ENCODE measurements at places on chromosomes 2 and 18. TPM values are rescaled to one million over a fixed set of nuclear protein-coding genes. Genes with fewer than 3 reads are reported as not detected.

DNA sequence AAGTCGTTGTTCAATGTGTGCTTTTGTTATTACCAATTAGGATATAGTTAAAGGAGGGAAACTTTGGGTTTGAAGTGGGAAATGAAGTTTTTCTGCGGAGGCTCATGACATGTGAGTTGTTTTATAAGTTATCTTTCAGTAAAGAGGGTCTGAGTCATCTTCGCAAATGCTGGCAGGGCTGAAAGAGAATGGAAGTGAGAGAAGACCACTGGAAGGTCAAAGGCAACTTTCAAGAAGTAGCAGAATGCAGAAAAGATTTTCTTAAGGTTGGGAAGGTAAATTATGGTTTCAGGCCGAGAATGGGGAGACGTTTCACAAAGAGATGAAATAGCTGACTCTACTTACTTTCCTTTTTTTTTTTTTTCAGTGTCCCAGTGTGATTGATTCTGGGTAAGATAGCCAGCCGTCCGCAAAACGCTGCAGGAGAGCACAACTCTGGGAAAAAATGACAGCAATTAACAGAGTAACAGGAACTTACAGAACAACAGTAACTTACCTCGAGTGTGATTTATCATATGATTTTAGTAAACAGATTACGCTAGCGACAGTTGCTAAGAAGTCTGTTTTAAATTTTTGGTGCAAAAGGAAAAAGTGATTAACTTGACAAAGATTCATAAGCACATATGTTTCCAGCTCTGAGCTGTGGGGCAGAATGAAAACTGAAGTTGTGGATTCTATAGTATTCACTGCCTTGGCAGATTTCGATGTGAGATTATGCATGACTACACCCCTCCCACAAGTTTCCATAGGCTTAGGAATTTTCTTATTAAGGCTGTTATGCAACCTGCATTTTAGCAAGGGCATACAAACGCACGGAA, 46.8 kb upstream of the ACTR3 start:
- DNase-seq: no peak

- no peak for DNase-seq
These were observed 60.1 kb upstream of the ARL4C start for GRCh38 chr2:234556848-234557573.

GRCh38 chr2:47426786-47427185, 23.8 kb downstream of the MSH2 start:
- no peak for DNase-seq

GRCh38 chr2:226669249-226669648, 130.4 kb downstream of the IRS1 start:
- no peak for DNase-seq

Gene FEV
- 0.71 TPM for total RNA-seq

DNA sequence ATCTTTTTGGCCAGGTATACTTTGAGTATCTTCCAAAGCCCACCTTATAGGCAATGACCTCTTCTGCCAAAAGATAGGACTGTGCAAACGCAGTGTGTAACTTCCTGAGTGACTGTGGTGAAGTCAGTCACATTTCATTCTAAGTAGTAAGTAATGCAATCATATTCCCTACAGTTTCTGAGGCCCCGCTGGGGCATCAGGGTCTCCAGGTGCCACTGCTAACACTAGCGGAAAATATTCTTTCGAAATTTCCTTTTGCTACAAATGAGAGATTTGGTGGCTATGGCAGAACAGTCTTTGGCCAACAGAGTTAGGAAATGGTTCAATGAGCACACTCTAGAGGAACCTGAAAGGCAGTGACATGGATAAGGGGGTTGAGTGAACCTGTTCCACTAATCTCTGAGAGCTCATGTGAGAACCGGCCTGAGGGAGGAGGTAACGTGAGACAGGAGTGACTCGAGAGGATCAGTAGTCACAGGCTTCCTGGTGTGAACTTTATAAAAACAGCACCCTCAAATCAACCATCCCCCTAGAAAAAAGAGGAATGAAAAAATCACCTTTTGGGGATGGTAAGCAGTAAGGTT, 102.6 kb upstream of the LPIN2 start:
- no peak for DNase-seq

GRCh38 chr2:38464971-38465788, 88.1 kb upstream of the ATL2 start:
- DNase-seq: no peak

GRCh38 chr2:239488125-239488524, 87.3 kb upstream of the HDAC4 start:
- no peak for DNase-seq

Gene TEX44
- total RNA-seq: not detected

Gene HOXD12
- 1.3 TPM for total RNA-seq

DNA sequence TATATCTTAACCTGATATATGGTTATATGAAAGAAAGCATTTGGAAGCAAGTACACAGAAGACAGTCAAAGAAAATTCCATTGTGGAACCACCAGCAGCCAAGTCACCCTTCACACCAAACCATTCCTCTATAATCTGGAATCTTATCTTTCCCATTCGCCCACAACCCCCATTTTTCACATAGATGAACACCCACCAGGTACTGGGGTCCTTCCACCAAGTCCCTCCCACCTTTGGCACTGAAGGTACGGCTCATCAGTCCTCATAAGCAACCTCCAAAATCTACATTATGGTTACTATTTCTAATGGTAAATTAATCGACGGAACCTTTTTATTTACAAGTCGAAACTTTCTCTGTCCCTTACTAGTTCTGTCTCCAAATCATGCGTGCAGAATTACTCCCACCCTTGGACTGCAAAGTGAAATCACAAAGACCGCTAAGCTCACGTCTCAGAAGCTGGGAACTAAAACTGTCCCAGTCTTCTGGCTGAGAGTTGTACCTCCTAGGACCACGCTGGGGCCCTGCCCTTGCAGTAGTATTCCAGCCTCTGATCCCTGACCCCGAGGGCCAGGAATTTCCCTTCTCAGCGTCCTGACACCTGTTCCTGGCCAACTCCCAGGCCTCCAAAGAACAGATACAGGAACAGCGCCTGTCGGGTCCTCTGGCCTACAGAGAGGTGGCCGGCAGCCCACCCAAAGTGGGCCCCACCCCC, 702 bp downstream of the OLA1 start:
- DNase-seq: peak; percentile 69

GRCh38 chr2:3982160-3982559, 278.8 kb downstream of the DCDC2C start:
- DNase-seq: no peak

DNA sequence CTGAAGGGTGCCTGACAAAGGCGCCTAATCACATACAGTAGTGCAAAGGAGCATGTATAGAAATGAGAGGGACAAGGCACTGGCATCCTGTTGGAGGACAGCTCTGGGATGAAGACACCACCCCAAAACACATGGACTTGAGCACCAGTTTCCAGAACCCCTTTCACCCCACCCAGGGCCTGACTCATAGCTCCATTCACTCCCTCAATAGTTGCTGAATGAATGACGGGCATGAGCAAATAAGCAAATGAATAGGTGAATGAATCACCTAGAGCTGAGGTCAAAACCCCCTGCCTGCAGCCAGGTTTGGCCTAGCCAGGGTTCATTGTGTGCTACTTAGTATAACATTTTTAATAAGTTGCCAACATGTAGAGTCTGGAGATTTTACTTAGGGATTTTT, 66.3 kb downstream of the NRP2 start:
- no peak for DNase-seq

DNA sequence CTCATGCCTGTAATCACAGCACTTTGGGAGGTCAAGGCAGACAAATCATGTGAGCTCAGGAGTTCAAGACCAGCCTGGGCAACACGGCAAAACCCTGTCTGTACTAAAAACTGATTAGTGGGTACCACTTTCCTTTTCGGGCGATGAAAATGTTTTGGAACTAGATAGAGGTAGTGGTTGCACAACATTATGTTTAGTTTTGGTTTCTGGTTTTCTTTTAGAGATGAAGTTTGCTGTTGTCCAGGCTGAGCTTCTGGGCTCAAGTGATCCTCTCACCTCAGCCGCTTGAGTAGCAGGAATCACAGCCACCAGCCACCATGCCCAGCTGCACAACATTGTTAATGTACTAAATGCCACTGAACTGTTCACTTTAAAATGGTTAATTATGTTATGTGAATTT, 27.6 kb downstream of the AAK1 start:
- no peak for DNase-seq

Gene TMX3
- 40.9 TPM for total RNA-seq

- DNase-seq: no peak
These were observed 188.2 kb downstream of the ALK start for GRCh38 chr2:29733213-29733612.

Gene NDC80
- 0.41 TPM for total RNA-seq

DNA sequence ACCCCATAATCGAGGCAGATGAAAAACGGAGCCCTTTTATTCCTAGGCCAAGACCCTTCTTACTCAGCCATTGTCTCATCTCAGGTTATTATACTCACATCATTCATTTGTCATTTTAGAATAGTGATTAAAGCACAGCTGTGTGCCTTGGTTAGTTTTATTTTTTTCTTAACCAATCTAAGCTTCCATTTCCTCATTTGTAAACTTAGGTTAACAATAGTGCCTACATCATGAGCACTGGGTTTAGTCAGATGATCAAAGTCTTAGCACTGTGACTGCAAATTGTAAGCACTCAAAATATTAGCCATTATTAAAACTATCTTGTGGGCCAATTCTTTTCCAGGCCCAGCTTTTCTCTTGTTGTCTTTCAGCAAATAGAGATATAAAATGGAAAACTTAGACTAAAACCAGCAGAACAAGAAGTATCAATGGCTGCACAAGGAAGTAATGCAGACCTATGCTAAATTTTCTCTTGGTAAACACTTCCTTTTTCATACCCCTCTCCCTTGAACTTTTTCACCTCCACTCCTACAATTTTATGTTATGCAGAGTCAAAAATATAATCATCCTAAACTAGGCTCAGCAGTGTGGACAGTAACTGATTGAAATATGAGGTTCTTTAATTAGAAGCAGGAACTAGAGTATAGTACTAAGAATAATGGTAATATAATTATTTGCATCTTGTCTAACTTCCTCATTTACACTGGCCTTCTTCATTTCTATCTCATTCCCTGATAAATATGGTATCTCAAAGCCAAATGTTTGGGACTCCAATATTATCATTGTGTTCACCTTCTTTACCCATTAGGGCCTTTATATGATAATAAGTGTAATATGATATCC, 21.5 kb upstream of the GALNT3 start:
- DNase-seq: no peak

DNA sequence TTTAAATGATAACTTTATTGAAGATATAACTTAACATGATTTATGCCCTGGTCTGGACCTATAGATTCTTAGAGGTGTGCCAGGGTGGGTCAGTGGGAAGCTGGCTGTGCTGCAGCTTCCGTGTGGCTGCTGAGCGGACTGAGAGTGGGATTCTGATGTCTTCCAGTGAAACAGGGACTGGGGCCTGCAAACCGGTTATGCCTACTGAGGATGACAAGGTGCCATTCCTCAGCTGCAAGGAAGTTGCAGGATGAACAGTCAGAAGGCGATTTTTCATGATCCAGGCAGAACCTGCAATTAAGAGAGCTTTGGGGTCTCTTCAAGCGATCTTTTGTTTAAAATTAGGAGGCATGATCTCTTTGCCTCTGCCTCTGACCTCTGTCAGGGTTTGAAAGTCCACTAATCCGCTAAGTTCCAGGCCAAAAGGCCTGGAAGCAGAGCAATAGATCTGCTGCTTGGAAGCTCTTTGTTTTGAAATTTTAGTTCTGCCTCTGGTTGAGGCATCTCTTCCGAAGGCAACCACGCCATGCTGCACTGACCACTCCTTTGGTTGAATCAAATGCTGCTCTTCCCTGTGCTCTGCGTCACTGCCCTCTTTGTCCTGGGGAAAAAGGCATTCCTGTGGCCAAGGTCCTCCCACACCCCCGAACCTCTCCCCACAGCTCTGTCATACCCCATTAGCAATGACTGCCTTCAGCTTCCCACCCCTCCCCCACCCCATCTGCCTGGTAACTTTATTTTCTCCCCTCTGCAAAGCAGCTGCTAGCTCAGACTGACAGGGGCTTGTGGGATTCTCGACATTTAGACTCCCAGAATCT, 2.0 kb downstream of the TMEM169 start:
- no peak for DNase-seq

Gene PLCD4
- 35.9 TPM for total RNA-seq

GRCh38 chr18:57447154-57447621, 12.0 kb downstream of the ONECUT2 start:
- DNase-seq: no peak

GRCh38 chr18:70931942-70932814, 643.3 kb downstream of the SOCS6 start:
- no peak for DNase-seq

GRCh38 chr18:45171679-45172191, 443.5 kb upstream of the SLC14A2 start:
- peak; percentile 72 for DNase-seq

Gene OSR1
- total RNA-seq: 33.0 TPM

Gene STK36
- total RNA-seq: 32.6 TPM

Gene BUB1
- 0.71 TPM for total RNA-seq

- no peak for DNase-seq
These were observed 297.4 kb upstream of the MGAT5 start for GRCh38 chr2:133956434-133956935.
